Stimulated activated CD4-positive, alpha-beta T cell treated with anti-CD3 and anti-CD28 coated beads, Interleukin-1b, Interleukin-23, amount 100 ng/mL, for 1 hour (primary cell): ENCODE measurements at places on chromosomes 1 and 21.

DNA sequence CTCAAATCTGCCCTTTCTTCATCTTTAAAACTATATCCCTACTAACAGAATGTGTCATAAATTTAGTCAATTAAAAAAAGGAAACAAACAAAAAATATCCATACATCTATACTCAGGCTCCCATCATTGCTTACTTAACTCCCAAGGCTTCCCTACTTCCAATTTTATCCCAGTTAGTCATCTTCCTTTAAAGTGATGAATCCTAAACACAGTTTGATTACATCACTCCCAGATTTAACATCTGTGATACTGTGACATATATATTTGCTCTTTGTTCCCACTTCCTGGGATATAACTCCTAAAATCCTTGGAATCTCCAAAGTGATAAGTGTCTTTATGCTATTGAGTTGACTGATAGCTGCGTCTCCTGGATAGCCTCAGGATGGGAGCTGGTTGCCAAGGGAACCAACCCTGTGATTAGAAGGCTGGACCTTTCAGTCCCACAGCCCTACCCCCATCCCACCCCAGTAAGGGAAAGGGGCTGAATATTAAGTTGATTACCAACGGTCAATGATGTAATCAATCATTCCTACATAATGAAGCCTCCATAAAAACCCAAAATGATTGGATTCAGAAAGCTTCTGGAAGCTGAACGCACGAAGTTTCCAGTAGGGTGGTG lies 21.6 kb downstream of the GLMN start:
- DNase-seq: no peak

DNA sequence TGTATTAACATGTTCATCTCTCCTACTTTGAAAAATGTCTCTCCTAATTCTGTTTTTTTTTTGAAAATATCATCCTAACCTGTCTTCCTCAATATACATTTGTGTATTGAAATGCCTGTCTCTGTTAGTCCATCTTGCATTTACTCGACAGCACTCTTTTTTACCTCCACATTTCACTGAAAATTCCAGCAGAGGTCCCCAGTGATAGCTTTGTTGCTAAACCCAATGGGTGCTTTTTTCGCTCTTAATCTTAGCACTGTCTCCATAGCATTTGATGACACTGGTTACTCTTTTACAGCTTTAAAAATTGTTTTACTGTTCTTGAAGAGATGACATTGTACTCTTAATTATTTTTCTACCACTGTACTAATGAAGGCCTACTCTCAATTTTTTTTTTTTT lies 10.8 kb downstream of the OSBPL9 start:
- DNase-seq: no peak

DNA sequence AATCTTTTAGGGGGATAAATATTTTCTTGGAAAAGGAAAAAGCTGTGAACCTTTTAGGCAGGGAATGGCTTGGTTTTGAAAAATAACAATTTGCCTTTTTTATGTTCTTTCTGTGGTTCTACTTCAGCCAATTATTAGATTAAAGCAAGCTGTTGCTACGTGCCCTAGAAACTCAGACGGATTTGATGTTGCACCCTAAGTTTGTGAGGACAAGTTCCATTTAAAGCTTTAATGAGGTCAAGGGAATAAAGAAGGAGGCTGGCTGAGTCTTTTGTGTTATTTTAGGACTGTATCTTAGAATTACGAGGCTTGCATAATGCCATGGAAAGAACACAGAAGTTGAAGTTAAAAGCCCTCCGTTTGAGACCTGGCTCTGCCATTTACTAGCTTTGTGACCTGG lies 216.9 kb downstream of the NUF2 start:
- no peak for DNase-seq

DNA sequence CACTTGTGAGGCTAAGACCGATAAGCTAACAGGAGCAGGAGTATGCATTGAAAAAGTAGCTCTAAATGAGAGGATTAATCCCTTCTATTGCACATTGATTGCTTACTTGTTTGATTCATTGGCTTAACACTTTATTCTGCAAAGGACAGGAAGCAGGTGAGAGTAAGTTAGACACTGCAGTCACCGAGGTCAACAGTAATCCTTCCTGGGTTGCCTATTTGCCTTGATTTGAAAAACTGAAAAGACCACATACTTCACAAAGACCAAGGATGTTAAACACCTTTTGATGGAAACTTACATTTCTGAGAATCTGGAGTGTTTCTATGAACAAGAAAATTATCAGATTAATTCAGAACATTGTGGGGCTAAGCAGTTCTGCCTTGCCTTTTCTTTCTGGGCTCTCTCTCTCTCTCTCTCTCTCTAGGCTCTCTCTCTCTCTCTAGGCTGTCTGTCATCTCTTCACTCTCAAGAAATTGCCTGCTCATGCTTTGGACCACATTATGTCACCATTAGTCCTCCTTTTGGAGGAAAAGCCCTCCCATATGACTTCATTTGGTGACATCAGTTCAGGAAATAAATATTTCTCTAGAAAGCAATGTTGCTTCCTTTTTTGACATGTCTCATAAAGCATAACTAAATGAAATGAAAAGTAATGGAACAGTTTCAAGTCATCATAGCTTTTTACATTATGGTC lies 103.8 kb downstream of the TNFSF18 start:
- no peak for DNase-seq

- DNase-seq: no peak
Observed at GRCh38 chr21:41325138-41325912, 8.7 kb downstream of the FAM3B start.

DNA sequence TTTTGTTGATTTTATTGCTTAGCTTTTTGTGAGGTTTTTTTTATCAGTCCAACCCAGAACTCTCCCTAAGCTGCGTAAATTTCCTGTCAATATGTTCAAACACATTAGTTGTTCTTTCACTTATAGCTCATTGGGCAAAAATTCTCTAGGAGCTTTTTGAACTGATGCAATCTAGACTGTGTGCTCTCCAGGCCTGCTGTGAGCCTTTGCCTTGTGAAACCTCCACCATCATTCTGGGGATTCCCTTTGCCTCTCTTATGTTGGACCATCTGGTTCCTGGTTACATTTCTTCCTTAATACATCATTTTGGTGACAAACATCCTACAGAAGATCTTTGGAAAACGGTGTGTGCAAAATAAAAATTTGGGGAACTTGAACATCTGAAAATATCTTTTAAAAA lies 247.2 kb downstream of the LRRC7 start:
- DNase-seq: no peak

- no peak for DNase-seq
Observed at GRCh38 chr1:236394879-236395229, 768 bp downstream of the EDARADD start.
